Pericardium fibroblast (primary cell): ENCODE measurements at places on chromosomes 12 and 14. TPM values are rescaled to one million over a fixed set of nuclear protein-coding genes. Genes with fewer than 3 reads are reported as not detected.

Gene EIF4B
- 528 and 820 TPM in 2 replicates for total RNA-seq

Gene PTPRR
- 2.1 TPM in 1 of 2 replicates, not detected in the other for total RNA-seq

Gene PPM1A
- total RNA-seq: 13.4 and 24.3 TPM in 2 replicates

Gene KLRC4
- total RNA-seq: not detected in 2 replicates
